ENCODE measurements at places on chromosomes 4 and X.

DNA sequence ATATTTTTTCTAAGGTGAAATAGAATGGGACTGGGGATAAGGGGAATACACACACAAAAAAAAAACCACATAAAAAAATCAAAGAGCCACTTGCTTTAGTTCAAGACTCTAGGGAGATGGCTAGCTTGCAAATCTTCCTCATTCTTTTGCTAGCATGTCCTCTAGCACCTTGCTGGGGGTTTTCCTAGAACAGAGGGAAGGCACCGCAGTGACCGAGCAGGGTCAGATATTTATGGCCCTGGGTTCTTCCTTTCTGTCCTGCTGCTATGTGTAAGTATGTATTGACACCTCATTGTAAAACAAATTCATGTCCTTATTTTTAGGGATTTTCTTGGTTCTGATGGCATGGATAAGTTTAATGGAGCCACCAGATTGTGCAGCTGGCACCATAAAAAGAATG lies 81.2 kb downstream of the SHISA3 start:
- no peak for DNase-seq

DNA sequence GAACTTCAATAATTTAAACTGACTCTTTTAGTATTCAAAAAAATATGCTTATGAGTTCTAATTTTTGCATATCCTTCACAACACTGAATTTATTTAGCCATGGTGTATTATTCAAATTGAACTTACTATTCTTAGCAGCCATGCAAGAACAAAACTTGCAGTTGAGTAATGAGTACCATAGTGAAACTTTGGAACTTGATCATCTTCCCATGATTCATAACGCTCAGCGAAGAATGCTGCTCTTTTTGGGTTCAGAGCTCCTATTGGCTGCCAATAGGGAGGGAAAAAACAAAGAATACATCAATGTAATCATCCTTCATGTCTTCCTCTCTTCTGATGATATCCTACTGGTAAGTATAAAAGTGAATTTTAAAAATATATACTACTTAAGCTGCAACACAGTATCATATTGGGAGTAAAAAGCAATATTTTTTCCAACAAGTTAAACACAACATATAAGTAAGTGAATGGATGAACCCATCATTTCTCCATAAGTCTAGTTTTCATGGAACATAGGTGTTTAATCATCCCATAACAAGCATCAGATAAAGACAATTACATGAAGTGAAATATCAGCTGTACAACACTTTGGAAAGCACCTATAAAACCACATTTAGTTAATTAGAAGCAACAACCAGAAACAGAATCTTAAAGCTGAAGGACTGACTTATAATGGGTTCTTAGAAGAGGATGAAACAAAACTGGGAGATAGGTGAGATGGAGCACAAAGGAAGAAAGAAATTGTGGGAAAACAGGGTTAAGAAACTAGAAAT lies 145.2 kb upstream of the MAB21L2 start:
- no peak for DNase-seq

DNA sequence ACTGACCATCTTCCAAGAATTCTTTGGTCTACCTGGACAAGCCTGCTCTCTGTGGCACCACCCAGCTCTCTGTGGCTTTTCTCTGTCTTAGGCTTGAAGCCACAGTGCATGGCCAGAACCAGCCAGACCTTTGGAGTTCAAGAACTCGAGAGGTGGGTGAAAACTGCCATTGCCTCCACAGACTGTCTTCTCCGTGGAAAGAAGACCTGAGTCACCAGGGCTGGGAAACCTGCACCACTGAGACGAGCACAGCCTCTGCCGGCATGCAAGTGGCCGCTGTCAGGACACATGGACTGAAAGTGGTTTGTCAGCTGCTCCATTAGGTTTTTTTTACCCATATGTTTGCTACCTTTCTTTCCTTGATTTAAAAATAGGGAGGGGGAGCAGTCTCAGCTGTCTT lies 74.5 kb downstream of the MGST2 start:
- DNase-seq: no peak

DNA sequence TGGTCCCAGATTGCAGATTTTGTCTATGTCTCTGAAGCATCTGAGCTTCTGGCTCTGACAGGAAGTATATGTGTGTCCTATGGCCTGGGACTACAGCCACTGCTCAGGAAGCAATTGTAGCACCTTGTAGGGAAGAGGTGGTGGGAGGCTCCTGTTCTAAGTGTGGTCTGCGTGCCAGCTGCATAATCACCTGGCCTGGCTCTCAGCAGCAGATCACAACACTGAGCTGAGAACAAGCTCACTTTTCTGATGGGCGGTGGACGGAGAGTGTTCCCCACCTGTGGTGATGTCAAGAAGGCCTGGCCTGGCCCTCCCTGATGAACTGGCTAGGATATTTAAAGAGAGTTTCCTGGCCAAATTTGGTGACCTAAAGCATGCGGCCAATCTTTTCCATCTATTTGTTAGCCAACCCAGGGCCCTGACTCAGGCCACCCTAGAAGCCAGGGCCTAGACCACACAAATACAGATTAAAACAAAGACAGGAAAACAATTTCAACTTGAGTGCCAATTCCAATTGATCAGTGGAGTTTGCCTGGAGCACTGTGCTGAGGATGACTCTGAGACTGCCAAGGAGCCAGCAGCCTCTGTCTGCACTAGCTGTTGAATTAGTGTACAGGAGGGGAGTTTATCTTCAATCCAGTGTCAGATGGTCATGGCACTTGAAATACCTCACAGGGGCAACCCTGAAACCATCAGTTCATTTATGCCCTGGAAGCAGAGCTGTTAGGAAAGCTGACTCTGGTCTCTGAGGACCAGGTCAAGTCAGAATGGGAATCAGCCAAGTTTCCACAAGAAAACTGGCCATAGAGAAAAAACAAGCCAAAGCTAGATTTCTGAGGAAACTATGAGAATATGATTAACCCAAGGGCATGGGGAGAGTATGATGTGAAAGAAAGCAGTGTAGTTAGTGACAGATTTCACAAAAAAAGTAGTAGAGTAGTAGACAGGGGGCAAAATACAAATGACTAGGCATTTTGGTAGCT lies 47.4 kb downstream of the PRDM5 start:
- no peak for DNase-seq

DNA sequence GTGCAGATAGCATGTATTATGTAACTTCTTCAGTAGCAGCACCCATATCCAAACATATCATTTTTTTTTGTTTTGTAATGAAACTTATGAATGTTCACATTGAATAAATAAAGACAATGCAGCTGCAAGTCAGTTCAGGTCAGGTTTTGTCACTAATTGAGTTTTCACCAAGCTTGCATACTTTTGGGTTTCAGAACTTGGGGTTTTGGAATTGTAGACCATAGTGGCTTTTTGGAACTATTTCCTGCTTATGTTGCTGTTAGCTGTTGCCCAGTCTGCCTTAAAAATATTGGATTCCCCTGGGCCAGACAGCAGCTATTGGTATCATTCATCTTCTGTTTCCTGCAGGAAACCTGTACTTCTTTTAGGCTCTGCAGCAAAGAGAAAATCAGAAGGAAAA lies 113.4 kb upstream of the LIMCH1 start:
- no peak for DNase-seq

DNA sequence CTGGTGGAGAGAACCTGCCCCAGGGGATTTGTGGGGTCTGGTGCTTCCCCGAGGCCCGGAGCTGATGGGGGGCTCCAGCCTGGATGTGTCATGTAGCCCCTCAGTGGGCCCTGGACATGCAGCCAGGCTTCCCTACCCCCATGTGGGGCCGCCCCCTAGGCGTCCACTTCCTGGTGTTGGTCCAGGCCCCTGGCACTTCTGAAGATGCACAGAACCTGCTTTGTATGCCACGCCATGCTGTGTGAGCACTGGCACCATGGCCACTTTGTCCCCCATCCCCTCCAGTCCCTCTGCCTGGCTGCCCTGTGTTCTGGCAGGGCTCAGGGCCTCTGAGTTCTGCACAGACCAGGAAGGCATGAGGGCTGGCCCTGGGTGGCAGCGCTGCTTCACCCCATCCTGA lies 29.2 kb downstream of the WFS1 start:
- no peak for DNase-seq

- DNase-seq: no peak
Measured at GRCh38 chr4:158018221-158018830, 154.5 kb downstream of the GASK1B start.

DNA sequence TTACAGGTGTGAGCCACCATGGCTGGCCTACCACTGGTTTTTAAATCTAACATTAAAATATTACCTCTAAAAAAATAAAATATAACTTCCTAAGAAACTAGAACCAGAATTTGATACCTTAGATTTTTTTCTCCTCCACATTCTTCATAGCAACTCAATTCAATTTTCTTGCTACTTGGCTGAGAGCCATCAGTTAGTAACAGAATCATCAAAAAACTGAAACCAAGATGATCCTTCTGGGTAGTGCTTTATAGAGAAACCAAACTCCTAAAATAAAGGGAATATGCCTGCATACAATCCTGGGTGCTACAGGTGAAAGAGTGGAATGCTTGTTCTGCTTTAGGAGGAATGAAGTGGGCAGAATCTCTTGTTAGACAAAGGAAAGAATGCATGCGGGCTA lies 64.4 kb downstream of the RPS3A start:
- DNase-seq: no peak

DNA sequence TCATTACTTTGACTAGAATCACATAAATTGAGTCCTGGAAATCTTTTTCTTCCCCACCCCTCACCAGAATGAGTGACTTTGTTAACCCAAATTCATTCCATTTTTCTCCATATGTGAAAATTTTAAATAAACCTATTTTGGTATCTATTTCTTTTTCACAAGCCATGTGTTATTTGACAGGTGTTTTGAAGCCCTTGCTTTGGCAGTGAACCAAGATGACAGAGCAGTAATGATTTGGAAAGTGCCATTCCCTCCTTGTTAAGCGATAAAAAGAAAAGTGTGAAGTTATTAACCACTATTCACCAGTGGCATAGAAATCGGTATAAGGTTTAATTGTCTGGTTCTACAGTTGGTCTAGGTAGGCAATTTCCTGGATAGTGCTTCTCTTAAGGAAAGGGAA lies 66.1 kb downstream of the POLA1 start:
- no peak for DNase-seq

DNA sequence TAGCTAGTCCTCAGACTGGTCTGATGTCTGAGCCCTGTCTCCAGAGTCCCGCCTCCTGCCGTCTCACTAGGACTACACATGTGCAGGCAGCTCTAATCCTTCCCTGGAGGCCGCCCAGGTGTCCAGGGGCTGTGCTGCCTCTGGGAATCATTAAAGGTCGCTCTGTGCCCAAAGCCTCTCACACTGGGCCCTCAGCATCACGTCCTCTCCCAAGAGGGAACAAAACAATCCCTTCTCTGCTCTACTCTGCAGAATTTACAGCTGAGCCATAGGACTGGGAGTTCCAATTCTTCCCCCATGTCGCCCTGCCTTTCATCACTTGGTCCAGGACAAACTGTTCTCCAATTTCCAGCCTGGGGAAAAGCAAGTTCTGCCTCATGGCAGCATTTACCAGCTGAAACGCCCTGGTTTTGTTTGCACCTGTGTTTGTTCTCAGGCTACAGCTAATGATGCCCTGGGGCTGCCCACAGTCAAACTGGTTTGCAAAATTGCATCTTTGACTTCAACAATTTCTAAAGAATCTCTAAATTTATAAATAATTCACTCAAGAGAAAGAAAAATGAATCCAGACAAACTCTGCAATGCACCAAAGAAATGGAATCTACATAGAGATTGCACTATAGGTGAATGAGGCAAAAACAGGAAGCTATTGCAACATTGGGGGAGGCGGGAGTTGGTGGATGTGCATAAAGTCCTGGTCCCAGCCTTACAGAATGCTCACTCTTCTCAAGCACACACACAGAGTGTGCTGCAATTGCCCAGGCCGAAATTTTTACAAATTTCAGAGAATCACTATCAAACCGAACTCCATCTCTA lies 7.2 kb upstream of the MRFAP1 start:
- no peak for DNase-seq

DNA sequence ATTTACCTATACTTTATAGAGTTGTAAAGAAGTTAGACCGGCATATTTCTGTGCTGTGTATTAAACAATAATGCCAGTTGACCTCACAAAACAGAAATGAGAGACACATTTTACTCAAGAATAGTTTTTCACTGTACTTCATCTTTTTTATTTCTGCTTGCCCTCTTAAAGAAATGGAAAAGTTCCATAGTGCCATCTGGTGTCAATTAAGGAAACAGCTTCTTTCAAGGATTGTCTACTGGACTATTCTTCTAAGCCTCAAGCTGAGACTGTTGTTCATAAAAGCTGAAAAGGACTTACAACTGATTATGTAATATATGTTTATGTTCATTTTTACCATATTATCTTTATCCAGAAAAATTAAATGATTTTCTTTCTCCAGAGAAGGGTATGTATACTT lies 1523.7 kb downstream of the ARAP2 start:
- DNase-seq: peak; percentile 8

GRCh38 chr4:26235500-26235899 lies 85.3 kb upstream of the RBPJ start:
- peak; percentile 49 for DNase-seq

- DNase-seq: no peak
Measured at GRCh38 chr4:54197926-54198325, 31.2 kb upstream of the PDGFRA start.

GRCh38 chr4:75886104-75886503 lies 16.1 kb downstream of the PPEF2 start:
- no peak for DNase-seq

- no peak for DNase-seq
Measured at GRCh38 chr4:16043642-16044498, 40.0 kb downstream of the PROM1 start.

DNA sequence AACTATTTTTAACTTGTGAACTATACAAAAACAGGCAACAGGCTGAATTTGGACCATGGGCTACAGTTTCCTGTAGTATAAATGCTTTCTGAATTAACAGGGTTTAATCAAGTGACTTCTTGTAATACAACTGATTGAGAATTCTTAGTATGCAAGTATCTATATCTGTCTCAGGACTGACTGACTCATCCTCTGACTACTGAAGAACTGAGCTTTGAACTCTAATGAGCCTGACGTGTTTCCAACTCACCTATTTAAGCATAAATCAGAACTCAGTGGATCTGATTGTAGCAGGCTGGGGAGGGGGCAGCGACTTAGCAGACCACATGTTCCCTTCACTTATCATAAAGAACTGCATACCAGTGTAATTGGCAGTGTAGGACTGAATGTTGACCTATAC lies 7.8 kb downstream of the SPATA4 start:
- peak; percentile 60 for DNase-seq

DNA sequence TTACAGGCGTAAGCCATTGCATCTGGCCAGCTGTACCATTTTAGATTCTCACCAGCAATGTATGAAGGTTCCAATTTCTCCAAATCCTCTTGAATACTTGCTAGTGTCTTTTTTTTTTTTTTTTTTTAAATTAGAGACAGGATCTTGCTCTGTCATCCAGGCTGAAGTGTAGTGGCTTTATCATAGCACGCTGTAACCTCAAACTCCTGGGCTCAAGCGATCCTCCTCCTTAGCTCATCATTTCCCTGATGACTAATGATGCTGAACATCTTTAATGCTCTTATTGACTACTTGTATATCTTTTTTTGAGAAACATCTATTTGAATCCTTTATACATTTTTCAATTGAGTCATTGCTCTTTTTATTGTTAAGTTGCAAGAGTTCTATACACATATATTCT lies 40.3 kb downstream of the HDAC8 start:
- DNase-seq: no peak

- DNase-seq: peak; percentile 91
Measured at GRCh38 chr4:82787342-82787741, 11.3 kb downstream of the SCD5 start.
